Activated T-cell treated with anti-CD3 and anti-CD28 coated beads, Interleukin-2, amount 50 U/mL, for 4 hours (primary cell): ENCODE measurements at places on chromosomes 3 and 15. TPM values are rescaled to one million over a fixed set of nuclear protein-coding genes. Genes with fewer than 3 reads are reported as not detected.

LRRC28 gene
- total RNA-seq = 9.4 TPM

UBP1 gene
- 64.2 TPM for total RNA-seq

SERPINI2 gene
- total RNA-seq = not detected

ZBED2 gene
- 336 TPM for total RNA-seq

CASR gene
- 0.16 TPM for total RNA-seq

LRRN1 gene
- 2.4 TPM for total RNA-seq

FAM107A gene
- total RNA-seq = not detected

RBP2 gene
- total RNA-seq = not detected

C2CD4A gene
- 1.0 TPM for total RNA-seq

SPINK8 gene
- not detected for total RNA-seq

ARHGAP31 gene
- total RNA-seq = 16.0 TPM

BFSP2 gene
- total RNA-seq = not detected

SI gene
- not detected for total RNA-seq

CACNA1D gene
- total RNA-seq = 0.18 TPM

TOMM70 gene
- 75.0 TPM for total RNA-seq

TAMM41 gene
- total RNA-seq = 43.8 TPM

ARPP21 gene
- total RNA-seq = not detected
